Glutamatergic neuron (in vitro differentiated cells): ENCODE measurements at places on chromosomes 6 and 20.

GRCh38 chr6:45607798-45608197 is 230.1 kb upstream of the SUPT3H start:
- DNase-seq: no peak

DNA sequence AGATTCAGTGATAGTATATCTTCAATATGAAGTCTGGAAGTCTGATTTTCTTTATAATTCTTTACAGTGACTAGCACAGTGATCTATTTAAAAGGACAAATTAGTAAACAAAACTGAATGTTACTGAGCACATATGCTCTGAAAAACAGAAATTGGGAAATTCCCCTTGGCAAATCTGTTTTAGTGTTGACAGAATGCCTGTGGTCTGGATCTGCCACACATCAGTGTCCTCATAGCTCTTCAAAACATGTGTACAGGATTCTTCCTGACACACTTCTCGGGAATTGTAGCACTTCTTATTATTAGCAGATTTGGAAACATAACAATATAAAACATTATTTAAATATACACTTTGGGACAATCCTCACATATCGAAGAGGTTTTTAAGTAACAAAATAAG is 354.3 kb downstream of the COL12A1 start:
- no peak for DNase-seq

GRCh38 chr6:29994826-29995225 is 52.5 kb downstream of the HLA-A start:
- no peak for DNase-seq

DNA sequence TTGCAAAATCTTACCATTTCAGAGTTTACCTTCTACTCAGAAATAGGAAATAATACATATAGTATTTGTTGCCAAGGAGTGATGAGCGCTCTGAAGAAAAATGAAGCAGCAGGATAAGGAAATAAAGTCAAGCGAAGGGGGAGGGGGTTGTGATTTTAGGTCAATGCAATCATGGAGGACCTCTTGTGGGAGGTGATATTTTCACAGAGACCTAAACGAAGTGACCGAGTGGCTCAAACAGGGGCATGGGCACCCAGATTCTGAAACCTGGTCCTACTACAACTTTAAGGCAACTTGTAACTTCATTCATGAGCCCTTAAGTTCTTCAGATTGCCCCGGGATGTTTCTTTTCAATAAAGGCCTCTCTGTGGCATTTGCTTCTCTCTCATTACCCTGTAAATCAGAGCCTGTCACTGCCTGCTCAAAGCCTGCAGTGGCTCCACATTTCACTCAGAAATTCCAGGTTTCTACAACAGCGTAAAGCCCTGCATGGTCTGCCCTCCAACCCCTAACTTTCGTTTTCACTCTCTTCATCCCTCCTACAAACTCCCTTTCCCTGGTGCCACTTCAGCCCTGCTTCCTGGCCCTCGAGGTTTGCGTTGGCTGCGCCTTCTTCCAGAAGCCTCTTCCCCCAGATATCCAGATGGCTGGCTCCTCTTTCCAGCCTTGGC is 162.7 kb downstream of the TBC1D7 start:
- no peak for DNase-seq

GRCh38 chr6:77626426-77626825 is 26.4 kb upstream of the MEI4 start:
- no peak for DNase-seq

DNA sequence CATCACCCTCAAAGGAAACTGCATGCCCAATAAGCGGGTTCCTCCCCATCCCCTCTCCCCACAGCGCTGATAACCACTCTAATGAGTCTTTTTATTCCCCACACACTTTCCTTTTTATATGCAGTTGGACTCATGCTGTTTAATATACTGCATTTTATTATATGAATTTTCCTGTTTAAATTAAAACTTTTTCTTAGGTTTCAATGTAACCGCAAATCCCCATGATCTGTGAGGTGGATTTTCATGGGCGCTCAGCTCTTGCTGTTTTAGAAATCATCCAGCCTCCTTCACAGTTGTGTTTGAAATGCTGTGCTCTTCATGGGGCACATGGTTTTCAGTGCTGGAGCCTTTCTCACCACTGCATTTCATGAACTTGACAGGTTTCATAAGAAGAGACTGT is 165.1 kb upstream of the LAMP5 start:
- DNase-seq: no peak

- no peak for DNase-seq
Observed at GRCh38 chr6:3199382-3199781, 28.1 kb downstream of the TUBB2B start.

DNA sequence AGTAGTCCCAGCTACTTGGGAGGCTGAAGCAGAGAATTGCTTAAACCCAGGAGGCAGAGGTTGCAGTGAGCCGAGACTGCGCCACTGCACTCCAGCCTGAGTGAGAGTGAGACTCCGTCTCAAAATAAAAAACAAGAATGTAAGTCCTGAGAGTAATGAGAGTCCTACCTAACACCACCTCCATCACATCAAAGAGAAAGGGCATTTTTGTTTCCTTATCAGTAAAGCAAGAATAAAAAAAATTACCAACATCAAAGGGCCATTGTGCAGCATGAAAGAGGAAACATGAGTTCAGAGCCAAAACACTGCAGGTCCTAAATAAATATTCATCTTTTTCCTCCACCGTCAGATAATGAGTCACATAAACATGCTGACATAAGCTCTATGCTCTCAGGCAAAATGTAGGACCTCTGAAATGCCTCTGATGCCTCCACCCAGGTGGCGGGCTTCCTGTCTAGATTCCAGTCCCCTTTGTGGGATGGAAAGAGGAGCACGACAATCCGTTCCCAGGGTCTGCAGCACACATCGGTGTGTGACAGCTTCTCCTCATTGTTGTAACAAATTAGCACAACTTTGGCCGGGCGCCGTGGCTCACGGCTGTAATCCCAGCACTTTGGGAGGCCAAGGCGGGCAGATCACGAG is 7.2 kb downstream of the ATP9A start:
- DNase-seq: no peak

DNA sequence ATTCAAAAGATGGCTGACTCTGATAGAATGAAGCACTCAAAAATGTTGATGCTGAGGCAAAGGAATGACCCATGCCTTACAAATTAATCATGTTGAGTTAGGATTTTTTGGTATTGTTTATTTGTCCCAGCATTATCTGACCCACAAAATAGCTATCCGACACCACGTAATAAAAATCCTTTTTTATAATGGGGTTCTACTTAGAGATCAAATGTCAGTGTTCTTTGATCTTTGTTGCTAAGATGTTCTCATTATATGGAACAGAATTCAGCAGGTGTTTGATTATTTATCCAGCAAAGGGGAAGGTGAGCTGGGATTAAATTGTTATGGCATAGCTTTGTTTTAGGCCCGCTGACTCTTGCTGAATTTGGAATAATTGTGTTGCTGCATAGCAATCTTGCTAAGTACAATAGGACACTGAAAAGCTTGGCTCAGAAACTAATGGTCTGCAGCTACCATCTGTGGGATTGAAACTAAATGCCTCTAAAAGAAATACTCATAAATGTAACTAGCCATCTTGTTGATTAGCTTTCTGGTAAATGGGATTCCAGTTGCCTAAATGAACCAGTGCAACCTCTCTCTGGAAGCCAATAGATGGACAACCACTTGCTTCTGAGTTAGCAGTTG is 180.2 kb upstream of the HDAC2 start:
- no peak for DNase-seq

DNA sequence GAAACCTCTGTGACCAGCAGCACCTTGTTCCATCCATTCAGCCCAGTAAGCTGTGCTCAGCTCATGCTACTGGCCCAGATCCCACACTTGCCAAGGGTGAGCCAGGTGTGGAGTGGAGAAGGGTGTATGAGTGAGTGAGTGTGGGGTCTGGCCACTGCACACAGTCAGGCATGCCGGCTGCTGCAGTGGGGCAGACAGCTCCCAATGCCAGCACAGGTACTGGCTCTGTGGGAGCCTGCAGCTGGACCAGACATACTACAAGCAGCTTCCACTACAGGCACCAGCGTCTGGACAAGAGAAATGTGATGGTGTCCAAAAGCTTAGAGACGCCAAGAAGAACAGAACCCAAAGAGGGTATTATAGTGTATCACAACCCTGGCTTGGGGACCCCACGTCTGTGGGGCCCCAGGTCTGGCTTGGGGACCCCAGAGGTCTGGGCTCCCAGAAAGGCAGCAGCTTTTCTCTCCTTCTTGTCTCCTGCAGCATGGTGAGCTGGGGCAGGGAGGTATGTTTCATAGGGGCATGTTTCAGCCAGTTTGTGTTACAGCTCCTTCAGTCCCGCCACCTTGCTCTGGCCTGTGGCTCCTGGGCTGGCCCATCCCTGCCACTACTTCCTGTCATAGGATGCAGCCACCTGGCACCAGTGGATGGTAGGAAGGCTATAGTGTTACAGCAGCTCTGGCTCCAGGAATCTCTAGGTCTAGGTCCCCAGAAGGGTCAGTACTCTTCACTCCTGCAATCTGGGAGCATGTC is 152.4 kb upstream of the HSF2 start:
- DNase-seq: peak; percentile 7

DNA sequence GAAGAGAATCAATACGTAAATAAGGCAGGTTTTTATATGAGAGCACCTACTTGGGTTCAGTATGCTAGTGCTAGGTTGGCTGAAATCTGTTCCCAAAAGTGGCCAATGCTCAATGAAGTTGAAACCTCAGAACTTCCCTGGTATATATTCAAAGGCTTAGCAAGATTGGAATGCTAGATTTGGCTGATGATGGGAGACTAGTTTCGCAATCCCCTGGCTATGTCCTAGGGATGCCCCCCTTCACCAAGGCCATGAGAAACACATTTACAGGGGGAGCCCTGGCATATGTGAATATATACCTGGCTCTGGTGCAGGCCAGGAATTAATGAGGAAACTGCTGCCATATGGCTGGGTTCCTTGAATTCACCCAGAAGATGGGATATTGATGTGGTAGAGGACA is 142.4 kb upstream of the C6orf118 start:
- no peak for DNase-seq

GRCh38 chr6:37838219-37838921 is 18.8 kb downstream of the ZFAND3 start:
- DNase-seq: no peak

GRCh38 chr20:60424267-60424902 is 466.2 kb downstream of the CDH26 start:
- no peak for DNase-seq

- DNase-seq: no peak
Observed at GRCh38 chr6:2753110-2753489, 2.4 kb upstream of the MYLK4 start.

DNA sequence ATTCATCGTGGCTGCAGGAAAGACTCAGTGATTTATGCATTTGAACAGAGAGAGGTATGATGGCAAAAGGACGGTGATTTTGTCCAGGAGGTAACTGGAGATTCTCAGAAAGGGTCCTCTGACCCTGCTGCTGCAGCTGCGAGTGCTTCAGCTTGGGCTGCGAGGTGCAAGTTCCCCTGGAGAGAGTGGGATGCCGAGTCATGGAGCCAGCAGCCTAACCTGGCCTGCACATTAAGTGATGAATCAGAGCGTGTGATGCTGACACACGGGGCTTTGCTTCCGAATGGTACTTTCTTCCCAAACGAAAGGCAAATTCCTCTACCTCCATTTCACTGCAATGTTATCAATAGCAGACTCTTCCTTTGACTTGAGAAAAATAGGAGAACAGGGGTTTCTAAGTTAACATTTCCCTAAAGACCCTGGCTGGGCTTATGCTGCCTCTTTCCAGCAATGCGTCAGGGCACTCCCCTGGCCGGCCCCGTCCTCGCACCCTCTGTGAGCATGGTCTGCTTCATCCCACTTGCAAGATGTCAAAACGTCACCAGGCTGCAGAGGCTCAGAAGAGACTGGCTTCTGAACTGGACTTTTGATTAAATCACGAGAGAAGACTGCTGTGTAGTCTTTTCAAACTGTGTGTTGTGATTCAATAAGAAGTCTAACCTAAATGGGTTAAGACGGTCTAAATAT is 628.0 kb upstream of the AGPAT4 start:
- DNase-seq: no peak

DNA sequence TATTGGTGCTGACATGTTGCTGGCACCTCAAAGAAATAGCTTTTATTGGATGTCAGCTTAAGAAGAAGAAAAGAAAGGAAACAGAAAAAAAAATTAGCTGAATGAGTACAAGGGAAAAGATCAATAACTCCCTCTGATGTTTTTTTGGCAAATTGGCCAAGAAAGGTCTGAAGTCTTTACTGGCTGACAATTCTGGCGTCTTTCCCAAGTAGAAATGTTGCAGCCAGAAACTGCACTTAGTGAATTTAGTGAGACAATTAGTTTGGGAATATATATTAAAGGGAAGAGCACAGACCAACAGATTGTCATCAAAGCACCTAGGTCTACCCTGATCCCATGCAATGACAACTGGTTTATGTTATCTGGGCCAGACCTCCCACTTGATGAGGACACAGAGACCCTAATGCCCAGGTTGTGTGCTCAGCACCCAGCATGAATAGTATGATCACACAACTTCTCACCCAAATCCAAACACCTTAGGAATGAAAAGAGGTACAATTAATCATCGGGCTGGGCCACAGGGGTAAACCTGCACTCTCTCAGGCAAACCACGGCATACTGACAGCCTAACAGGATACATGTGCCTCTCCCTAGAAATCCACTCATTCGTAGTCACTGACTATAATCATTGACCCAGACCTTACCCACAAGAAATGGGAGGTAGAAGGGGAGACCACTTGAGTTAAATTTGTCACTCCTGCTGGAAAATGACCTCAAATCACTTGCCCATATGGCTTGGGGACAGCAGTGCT is 612.3 kb upstream of the ARID1B start:
- no peak for DNase-seq

GRCh38 chr20:50762435-50763220 is 31.2 kb downstream of the PARD6B start:
- no peak for DNase-seq

- DNase-seq: no peak
Observed at GRCh38 chr20:7627734-7628663, 312.3 kb downstream of the HAO1 start.

- DNase-seq: no peak
Observed at GRCh38 chr6:45812922-45813321, 202.7 kb downstream of the CLIC5 start.

DNA sequence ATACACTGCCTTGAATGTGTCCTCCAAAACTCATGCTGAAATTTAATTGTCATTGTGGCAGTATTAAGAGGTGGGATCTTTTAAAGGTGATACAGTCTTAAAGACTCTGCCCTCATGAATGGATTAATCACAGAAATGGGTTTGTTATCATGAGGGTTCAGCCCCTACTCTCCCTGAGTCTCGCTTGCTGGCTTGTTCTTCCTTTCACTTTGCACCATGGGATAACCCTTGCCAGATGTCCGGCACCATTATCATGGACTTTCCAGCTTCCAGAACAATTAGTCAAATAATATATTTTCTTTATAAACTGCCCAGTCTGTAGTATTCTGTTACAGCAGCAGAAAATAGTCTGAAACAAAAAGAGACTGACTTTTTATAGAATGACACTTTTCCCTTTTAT is 67.9 kb upstream of the TENT5A start:
- no peak for DNase-seq

- no peak for DNase-seq
Observed at GRCh38 chr20:3350422-3350821, 57.0 kb downstream of the DNAAF9 start.
